ENCODE measurements at places on chromosomes 3 and 15.

DNA sequence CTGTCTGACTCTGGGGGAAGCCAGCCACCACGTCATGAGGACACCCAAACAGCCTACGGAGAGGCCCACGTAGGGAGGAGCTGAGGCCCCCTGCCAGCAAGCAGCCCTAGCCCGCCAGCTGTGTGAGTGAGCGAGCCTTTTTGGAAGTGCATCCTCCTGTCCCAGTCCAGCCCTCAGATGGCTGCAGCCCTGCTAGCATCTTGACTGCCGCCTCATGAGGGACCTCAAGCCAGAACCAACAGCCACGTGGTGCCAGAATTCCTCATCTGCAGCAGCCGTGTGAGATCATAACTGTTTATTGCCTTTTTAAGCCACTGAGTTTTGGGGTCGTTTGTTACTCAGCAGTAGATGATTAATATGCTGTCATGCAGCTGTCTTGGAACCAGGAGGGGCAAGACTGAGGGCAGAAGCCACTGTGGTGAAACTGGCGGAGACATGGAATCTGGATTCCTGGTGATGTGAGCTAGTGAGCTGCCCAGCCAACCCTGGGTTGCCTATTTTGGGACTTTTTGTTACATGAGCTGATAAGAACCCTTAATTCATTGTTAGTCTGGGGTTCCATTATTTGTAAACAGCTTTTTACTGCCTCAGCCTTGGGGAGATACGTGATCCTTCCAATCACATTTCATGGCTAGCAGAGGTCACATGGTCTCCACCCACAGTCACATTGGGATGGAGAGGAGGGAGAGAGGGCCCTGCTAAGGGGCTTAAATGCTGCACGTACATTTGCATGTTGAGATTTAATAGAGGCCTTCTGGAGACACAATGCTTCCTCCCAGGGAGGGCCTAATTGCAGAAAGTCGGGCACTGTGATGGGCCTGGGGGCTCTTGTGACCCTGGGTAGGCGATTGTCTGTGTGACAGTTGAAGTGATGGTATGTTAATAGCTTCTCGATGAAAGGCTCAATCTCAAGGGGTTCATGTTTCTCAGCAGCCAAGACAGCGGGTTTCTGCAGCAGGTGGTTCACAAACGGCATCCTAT is 73.8 kb downstream of the RPLP1 start:
- no peak for DNase-seq

DNA sequence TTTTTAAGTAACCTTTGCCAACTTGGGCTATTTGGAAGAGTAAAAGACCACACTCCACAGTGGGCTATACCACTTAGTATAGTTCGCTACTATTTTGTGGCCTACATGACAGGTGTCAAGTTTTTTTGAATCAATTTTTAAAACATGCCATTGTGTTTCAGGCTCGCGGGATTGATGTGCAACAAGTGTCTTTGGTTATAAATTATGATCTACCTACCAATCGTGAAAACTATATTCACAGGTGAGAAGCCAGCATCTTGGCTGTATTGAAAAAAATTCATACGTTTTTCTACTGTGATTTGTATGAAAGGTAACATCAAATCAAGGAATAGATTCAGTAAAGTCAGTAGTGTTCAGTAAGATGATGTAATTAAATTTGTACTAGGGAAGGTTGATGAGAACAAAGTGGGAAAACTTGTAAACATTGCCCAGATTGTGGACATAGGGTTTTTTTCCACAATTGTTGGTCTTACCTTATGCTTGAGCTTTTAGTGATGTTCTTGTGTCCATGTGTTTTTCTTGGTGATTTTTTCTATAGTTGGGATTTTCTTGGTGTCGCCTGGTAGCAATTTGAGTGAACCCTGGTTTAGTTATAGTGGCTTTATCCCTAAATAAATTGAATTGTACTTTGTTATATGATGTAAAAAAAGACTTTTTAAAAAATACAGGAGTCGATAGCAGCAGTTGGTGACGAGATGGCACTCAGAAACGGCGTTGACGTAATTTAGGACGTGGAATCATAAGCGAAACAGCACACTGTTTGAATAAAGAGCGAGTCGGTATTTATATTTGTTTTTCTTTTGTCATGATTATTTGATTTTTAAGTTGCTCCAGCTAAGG is 4.5 kb downstream of the EIF4A2 start:
- no peak for DNase-seq

DNA sequence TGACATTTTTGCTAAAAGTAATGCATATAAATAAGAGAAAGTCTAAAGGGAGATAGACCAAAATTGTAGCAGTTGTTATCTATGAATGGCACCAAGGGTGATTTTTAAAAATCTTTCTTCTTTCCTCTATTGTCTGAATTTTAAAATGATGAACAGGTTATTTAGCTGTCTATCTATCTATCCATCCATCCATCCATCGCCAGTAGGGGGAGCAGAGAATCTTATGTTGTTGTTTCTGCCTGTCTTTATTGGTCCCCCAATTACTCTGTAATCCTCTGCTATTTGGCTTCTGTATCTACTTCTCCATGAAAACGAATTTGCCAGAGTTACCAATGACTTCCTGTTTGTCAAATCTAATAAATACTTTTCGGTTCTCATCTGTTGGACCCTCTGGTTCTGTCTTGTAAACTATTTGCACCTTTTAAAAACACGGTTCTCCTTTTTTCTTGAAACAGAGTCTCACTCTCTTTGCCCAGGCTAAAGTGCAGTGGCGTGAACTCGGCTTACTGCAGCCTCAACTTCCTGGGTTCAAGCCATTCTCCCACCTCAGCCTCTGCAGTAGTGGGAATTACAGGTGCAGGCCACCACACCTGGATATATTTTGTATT is 86.0 kb downstream of the ECT2 start:
- DNase-seq: no peak

GRCh38 chr3:162103808-162104207 is 607.2 kb downstream of the OTOL1 start:
- no peak for DNase-seq

DNA sequence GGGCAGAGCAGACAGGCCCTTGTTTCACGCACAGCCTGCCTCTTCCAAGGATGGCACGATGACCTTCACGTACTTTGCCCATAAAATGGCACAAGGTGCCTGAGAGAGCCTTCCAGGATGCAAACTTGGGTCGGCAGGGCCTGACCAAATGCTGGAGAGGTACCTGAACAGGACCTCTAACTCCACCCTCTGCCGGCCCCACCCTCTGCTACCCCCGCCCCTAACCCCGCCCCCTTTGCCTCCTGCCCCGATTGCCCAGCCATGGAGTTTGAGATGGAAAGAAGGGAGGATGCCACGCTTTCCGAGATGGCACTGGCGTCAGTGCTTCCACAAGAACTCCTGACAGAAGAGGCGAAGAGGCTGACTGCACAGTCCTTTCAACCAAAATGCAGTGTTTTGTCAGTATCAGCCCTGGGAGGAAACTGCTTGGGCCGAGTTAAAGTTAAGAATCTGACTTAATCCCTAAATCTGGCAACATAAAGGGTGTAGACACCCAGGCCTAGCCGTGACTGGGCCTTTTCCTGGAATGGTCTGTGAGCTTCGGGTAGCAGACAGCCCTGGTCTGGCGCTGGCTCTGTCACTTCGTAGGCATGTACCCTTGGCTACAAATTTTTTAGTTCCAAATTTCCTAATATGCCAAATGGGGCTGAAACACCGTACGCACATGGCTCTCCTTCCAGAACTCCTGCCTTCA is 230.3 kb upstream of the RGMA start:
- DNase-seq: no peak

- DNase-seq: no peak
Observed at GRCh38 chr3:79586232-79586631, 181.6 kb downstream of the ROBO1 start.

- no peak for DNase-seq
Observed at GRCh38 chr15:55823191-55823670, 80.3 kb upstream of the PRTG start.

DNA sequence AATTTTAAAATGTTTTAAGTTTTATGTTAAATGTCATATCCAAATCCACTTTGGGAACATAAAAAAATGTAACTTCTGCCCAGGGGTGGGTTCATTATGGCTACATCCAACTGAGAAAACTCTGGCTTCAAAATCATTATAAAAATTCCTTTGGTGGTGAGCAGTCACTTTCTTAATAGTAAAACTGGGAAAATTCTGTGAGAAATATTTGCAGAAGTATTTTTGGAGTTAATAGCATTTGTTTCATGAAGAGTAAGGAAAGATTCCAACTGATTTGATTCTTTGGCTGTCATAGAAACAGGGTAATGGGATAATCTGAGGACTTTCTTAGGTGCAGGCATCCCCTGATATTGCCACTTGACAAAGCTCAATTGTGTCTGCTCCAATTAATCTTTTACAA is 38.8 kb downstream of the CPA3 start:
- no peak for DNase-seq

GRCh38 chr15:41655716-41656115 is 4.5 kb upstream of the MGA start:
- no peak for DNase-seq

GRCh38 chr3:30286811-30287210 is 319.6 kb upstream of the TGFBR2 start:
- no peak for DNase-seq

DNA sequence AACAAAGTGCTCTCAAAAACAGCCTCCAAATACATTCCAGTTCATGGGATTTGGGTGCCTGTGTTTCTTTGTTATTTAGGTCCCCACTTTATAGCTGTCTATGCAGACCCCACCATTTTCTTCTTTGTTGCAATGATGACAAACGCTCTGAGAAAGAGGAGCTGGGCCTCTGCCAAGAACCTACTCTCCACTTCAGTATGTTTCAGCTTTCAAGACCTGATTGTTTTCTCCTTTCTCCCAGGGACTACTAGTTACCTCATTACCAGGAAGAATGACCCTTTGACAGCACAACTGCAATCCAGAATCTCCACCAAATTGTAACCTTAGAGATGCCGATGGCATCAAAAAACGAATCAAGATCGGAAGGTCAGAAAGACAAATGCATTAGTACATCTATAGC is 236.8 kb downstream of the MEIS2 start:
- DNase-seq: no peak

Data from stimulated activated naive B cell treated with anti-CD40 and anti-IgM and Interleukin-4, amounts not matched to agents 10 μg/mL and 1 μg/mL and 100 μg/mL, for 72 hours (primary cell).